ENCODE measurements at places on chromosomes 4 and X. TPM values are rescaled to one million over a fixed set of nuclear protein-coding genes. Genes with fewer than 3 reads are reported as not detected.

The NEIL3 gene
- 3.1 TPM for total RNA-seq

The AFP gene
- not detected for total RNA-seq

The ERCC6L gene
- 3.8 TPM for total RNA-seq

The UGT2B15 gene
- 0.28 TPM for total RNA-seq

The PLAC1 gene
- total RNA-seq: not detected

The UNC5C gene
- not detected for total RNA-seq

The XG gene
- total RNA-seq: not detected

The ZNF157 gene
- total RNA-seq: not detected

The RIBC1 gene
- total RNA-seq: 2.6 TPM

The TCP11X2 gene
- total RNA-seq: not detected

The STATH gene
- total RNA-seq: not detected

The NUDT10 gene
- not detected for total RNA-seq

The ZNF185 gene
- total RNA-seq: 4.0 TPM

The CT45A2 gene
- not detected for total RNA-seq

The LNX1 gene
- total RNA-seq: 9.4 TPM
